Fibroblast of lung (primary cell): ENCODE measurements at places on chromosomes 5 and 9.
A peak's percentile ranks its signal among the peaks of the same experiment; 100 is the strongest.

DNA sequence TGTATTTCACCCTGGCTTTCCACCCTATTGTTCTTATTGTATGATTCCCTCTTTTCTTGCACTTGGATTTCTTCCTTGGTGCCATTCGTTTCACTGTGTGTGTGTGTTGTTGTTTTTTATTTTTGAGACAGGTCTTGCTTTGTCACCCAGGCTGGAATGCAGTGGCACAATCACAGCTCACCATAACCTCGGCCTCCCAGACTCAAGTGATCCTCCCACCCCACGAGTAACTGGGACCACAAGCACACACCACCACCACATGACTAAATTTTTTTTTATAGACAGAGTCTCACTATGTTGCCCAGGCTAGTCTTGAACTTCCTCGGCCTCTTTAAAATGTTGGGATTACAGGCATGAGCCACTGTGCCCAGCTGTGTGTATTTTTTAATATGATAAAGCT lies 72.0 kb downstream of the MLLT3 start:
- DNase-seq, result no peak

DNA sequence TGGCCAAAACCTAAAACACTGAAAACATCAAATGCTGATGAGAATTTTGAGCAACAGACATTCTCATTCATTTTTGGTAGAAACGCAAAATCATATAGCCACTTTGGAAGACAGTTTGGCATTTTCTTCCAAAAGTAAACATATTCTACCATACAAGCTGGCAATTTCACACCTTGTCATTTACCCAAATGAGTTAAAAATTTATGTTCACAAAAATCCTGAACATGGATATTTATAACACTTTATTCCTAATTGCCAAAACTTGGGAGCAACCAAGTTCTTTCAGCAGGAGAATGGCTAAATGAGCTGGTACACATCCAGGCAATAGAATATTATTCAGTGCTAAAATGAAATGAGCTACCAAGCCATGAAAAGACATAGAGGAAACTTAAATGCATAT lies 1270.1 kb upstream of the ACO1 start:
- DNase-seq, result no peak

DNA sequence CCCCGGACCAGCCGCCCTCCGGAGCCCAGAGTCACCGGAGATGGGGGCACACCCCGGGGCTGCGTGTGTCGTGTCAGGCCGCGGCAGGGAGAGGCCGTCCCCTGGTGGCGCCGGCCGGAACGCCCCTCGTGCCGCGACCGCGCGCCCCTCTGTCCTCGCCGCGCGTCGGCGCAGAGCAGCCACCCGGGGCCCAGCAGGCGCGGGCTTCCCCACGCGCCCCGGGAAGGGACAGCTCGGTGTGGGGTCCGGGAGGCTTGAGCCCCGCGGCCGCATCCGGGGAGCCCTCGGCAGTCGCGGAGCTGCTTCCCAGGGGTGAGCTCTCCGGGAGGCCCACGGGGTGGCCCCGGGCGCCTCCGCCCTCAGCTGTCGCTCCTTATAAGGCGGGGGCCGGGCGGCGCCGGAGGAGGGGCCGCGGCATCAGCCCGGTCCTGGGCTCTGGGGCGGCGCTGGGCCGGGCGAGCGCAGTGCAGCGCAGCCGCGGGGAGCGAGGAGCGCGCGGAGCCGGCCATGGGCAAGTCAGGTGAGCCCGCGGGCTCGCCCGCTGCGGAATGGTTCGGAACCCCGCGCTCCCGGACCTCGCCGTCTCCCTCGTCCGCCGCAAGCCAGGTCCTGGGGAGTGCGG lies at the start of gene GLIPR2:
GLIPR2 (plus strand) TSS at position 462 of the 622 bp plus-strand sequence; CDS start at position 508, 46 bp downstream.
- DNase-seq, result peak; percentile 70

GRCh38 chr9:132733260-132733815 lies 63.1 kb downstream of the GTF3C4 start:
- DNase-seq, result peak; percentile 10

DNA sequence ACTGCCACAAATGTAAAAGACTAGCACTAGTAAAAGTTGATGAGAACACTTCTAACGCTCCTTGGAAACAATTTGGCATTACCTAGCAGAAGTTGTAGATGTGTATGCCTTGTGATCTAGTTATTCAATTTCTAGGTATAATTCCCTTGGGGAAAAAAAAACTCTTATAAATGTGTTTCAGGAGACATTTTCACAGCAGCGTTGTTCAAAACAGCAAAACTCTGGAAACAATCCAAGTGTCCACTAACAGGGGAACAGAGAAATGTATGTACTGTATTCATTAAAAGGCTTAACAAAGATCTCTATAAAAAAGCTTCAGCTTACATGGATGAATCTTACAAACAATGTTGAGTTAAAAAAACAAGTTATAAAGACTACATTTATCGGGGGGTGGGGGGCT lies 30.4 kb downstream of the NR3C1 start:
- DNase-seq, result no peak

DNA sequence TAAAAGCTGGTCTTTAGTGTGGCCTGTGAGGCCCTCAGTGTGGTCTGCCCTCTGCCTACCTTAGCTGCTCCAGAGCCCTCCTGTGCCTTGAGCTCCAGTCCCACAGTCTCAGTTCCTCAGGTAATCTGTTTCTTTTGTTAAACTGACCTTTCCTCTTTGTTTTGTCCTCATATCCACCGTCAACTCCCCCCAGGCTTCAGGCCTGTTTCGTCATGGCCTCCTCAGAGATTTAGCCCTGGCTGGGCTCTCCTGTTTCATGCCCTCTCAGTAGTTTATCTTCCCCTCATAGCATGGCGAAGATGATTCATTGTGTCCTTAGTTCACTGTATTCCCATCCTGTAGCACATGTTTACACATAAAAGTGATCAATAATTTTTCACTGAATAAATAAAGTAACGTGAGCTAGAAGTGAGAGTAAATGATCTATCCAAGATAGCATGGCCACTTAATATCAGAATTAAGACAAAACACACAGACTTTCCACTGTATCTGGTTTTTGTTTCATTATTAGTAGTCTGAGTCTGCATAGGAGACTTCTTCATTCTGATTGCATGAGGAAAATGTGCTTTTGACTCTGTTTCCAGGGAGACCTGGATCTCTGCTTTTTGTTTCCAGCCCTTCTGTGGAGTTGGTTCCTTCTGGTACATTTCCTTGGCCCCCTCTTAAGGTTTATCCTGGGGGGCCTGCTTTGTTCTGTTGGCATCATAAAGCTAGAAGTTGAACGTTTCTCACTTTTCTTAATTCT lies 70.5 kb downstream of the SNX24 start:
- peak; percentile 5 for DNase-seq

- peak; percentile 83 for DNase-seq
Observed at GRCh38 chr5:10704949-10705621, 55.9 kb downstream of the DAP start.

- no peak for DNase-seq
Observed at GRCh38 chr9:131181091-131181681, 55.8 kb downstream of the NUP214 start.

DNA sequence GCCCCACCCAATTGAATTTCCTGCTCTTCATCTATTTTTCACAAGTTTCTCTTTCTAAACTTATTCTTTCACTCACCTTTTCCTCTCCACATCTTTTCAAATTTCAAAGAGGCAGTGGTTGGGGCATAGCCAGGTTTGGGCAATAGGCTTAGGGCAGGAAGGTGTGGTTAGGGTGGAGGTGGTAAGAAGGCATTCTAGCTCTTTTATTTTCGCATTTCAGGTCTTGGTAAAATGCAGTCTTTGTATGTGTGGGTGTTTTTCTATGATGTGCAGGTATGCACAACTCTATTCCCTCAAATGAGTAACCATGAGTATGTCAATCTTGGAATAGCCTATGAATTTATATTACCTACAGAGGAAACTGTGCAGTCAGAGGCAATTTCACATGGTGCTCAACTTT lies 129.8 kb upstream of the IFNE start:
- DNase-seq, result peak; percentile 55

GRCh38 chr5:58913406-58913990 lies 330.6 kb downstream of the RAB3C start:
- DNase-seq, result no peak

GRCh38 chr5:116564312-116564711 lies 10.3 kb downstream of the SEMA6A start:
- DNase-seq, result no peak

DNA sequence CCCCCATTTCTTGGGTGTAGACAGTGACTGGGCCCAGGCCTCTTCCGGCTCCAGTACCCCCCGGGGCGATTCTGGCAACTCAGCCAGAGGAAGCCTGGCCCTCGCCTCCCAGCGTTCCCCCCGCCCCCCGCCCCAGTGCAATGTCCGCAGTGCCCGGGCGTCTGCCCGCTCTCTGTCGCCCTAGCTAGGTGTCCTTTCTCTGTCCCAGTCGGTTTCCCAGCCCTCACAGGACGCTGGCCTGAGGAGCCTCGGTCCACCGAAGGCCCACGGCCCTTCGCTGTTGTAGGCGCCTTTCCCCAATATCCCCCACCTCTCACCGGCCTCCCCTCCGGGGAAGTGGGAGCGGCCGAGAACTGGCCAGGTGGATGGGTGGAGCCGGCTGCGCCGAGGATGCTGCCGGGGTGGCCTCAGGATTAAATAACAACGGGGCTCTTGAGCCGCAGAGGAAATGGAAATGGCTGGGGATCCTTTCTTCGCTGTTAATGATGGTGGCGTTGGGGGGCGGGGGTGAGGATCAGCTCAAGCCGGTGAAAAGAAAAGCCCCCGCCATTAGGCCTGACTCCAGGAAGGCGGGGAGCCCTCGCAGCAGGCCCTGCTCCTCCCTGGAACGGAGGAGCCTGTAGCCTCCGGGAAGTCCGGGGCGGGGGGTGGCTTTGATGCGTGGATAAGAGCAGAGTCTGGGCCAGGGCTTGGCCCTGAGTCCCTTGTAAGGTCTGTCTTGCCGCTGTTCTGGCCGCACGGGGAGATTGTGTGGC lies 1.1 kb upstream of the SPRY4 start:
- DNase-seq, result peak; percentile 75

DNA sequence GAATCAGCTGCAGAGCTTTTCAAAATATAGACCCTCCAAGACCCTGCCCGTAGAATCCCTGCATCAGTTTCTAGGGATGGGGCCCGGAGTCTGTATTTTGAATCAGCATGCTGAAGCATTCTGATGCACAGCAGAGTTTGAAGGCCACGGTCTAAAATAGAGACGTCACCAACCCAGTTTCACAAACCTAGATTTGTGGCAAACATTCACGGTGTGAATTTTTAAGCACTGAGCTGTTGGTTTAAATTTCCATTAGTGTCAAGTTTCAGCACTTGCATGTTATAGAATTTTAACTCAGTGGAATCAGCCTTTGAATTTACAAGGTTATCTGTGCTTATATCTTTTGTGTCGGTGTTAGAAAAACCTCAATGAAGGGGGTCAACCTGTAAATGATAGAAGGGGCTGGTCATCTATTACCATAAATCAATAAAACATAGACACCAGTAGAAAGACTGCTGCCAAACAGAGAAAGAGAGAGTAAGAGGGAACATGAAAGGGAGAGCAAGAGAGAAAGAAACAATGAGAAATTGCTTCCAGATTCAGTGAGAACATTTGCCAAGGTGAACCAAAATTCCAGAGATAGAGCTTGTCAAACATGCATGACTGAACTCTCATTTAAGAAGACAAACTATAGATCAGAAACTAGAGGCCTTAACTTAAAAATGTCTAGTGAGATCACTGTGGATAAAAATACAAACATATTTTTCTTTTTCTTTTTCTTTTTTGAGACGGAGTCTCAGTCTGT lies 414.9 kb downstream of the ZSWIM6 start:
- DNase-seq, result no peak

GRCh38 chr5:111349429-111349828 lies 125.2 kb downstream of the CAMK4 start:
- no peak for DNase-seq
